ENCODE measurements at places on chromosomes 7 and 10.

DNA sequence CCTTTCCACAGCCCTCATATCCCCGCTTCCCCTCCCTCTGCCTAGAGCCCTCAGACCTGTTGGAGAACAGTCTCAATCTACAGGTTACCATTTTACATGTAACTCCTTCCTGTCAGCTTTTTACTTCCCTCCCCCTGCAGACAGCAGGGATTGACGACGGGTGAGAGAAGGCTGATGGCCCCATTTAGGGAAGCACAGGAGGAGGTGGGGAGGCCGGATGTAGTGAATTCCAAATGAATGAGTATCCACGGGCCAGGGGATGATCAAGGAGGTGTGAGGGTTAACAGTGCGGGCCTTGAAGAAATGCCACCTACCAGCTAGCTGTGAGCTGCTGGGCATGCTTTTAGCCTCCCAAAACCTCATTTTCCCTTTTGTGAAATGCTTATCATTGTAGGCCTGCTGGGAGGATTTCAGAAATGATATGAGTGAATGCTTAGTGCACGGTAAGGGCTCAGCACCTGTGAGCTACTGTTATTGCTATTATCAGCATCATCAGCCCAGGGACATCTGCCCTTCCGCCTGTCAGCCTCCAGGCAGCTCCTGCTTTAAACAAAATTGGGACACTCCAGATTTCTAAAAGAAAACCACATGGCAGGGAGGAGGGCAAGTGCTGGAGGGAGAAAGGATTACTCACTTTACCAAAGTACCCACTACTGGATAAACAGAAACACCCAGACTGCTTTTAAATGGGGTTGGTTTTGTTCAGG is 6.5 kb upstream of the NANOS1 start:
- DNase-seq, result peak; percentile 82

DNA sequence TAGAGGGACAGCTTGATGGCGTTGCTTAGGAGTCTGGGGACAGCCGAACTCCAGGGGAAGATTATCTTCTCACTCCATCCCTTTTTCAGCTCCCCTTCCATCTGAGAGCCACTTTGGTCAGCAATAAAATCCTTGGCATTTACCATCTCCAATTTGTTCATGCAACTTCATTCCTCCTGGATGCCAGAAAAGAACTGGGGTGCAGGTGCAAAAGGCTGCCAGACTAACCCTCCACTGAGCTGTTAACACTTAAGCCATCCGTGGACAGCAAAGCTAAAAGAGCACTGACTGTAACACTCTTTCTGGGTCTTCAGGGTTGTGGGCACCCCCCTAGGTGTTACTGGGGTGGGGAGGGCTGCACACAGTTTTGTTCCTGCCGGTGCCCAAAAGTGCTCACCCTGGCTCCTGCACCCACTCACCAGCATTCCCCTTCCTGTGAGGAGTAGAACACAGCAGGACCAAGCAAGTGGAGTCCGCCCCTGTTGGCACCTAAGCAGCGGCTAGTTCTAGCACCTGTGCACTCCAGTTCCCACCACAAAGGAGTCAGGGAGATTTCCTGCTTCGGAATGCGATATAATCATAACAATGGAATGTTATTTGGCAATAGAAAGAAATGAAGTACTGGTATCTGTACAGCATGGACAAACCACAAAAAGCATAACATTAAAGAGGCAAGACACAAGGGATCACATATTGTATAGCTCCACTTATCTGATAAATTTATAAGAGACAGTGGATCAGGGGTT is 95.1 kb downstream of the NPY start:
- DNase-seq, result peak; percentile 82

GRCh38 chr7:35657125-35657524 is 37.8 kb downstream of the HERPUD2 start:
- no peak for DNase-seq

DNA sequence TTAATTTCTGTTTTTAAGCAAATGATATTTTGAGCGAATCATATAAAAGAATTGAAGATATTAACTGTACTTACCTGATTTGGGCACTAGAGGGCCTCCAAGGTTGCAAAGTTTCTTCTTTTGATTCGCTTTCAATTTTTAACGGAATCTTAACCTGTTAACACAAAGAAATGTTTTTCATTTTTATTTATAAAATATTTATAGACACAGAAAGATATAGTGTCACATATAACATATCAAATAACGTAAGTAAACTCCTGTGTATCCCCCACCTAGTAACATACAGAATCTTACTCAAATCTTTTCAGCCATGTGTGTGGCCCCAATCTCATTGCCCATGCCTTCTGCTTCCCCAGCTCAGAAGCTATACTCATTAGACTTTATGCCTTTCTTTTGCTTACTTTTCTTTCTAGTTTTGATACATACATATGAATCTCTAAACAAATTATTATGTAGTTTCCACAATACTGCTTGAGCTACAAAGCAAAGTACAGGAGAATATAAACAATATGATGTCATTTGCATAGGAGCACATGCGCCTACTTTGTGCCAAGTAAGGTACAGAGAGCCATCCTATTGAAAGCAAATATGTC is 49.5 kb upstream of the ZPBP start:
- peak; percentile 59 for DNase-seq

DNA sequence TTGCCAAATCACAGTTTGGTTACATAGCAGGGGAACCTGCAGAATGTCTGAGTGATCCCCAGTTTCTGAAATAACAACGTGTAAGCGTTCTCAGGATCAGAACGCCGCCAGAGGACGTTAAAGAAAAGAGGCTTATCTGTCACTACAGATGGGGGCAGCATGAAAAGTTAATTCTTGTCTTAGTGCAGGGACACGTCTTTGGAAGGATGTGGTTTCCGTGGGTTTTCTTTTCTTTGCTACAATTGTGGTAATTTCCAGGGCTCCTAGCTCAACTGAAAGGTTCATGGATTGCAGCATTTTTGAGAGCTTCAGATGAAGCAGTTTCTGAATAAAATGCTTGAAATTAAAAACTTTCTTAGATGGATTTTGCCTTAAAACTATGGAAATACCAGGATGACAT is 106.6 kb downstream of the PRKCQ start:
- DNase-seq, result no peak

- DNase-seq, result no peak
These were observed 23.5 kb upstream of the SAMD9L start for GRCh38 chr7:93171606-93172226.

DNA sequence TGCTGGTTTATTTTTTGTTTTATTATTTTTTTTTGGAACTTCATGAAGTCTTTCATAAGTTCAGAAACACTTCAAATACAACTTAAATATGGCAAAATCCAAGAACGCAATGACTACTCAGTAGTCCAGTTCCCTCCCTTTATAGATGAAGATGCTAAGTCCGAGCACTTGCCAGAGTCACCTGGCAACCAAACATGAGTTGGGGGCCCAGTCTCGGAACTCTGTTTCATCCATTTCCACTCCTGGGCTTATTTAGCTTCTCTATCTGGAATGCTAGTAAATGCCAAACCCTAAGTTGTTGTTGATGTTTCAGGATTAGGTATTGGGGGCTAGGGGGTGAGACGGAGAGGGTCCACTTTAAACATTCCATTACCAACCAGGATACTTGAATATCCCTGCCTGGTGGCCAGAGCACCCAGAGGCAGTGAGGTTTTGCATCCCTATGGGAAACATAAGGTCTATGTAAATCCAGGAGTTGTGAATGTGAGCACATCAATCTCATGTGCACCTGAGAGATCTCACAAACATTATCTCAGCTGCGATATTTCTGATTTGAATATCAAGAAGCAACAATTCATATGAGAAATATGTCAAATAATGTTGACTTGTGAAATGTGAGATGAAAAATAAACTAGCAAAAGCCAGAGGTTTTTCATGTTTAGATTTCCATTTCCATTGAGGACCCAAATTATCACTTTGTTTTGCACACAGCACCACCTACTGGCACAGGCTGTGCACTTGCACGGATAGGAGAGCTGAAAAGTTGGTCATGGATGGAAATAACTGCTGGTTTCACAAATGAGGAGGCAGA is 129.3 kb downstream of the PKD1L1 start:
- peak; percentile 88 for DNase-seq

DNA sequence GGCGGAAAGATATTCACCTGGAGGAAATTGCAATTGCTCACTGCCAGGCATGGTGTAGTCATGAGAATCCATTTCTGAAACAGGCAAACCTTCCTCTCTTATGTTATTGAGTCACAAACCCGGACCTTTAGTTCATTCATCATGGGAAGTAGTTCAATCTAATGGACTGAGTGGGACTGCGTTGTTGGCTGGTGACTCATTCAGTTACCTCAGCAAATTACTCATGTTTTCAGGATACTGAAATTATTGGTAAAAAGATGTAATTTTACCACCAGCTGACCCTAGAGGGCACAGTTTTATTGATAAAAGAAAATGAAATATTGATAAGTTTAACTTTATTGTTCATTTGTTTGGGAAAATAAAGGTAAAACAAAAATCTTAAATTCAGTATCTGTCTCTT is 1194.4 kb upstream of the SORCS1 start:
- peak; percentile 92 for DNase-seq

- no peak for DNase-seq
These were observed 25.3 kb downstream of the WAC start for GRCh38 chr10:28558186-28558585.

GRCh38 chr10:122519144-122519543 is 41.4 kb upstream of the DMBT1 start:
- no peak for DNase-seq

GRCh38 chr10:71968553-71969474 is 4.6 kb downstream of the CHST3 start:
- peak; percentile 52 for DNase-seq

- no peak for DNase-seq
These were observed 409.0 kb upstream of the MGMT start for GRCh38 chr10:129057856-129058663.

DNA sequence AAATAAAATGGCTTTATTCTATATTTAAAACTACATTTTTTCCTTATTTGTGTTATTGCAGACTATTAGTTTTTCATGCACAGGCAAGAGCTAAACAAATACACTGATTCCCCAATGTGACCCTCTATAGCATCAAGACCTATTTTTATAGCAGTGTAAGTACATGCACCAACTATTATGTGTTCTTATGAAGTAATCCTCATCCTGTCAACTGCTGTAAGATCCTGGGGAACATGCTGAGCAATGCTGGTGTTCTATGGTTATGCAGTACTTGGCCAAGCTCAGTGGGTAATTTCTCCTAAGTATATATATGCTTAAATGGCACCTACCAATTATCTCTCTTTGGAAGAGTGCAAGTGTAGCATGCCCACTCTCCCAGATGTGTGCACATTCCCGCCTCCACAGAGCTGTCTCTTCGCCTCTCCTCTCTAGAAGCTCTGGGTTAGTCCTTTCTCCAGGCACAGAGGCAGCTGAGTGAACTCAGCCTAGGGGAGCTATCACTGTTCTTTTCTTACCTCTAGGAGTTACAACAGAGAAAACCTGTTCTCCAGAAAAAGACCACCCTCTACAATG is 428.8 kb downstream of the KCNMA1 start:
- no peak for DNase-seq

DNA sequence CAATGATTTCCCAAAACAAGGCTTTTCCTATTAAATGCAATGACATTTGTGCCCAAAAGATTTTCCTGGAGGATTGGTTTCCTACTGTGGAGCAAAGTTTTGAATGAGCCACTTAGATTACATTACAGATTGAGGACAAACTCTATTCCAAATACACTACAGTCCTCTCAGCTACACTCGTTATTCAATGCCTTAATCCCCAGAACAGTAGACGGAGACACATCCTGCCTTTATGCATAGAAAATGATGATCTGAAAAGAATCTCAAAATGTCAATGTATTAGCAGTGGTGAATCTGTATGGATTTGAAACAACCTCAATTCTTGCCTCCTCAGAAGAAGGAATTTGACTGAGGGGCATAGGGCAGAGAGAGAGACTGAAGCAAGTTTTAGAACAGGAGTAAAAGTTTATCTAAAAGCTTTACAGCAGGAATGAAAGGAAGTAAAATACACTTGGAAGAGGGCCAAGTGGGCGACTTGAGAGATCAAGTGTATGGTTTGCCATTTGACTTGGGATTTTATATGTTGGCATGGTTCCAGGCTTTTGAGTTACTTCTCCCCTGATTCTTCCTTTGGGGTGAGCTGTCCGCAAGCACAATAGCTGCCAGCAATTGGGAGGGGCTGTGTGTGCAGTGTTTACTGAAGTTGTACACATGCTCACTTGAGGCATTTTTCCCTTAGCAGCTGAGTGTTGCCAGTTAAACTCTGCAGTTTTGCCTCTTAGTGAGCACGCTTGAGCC is 891.9 kb upstream of the MBL2 start:
- peak; percentile 97 for DNase-seq

GRCh38 chr10:43892062-43892770 is 243.5 kb upstream of the ZNF32 start:
- peak; percentile 8 for DNase-seq

- DNase-seq, result peak; percentile 90
These were observed 481.5 kb upstream of the AKR1E2 start for GRCh38 chr10:4344492-4344994.

DNA sequence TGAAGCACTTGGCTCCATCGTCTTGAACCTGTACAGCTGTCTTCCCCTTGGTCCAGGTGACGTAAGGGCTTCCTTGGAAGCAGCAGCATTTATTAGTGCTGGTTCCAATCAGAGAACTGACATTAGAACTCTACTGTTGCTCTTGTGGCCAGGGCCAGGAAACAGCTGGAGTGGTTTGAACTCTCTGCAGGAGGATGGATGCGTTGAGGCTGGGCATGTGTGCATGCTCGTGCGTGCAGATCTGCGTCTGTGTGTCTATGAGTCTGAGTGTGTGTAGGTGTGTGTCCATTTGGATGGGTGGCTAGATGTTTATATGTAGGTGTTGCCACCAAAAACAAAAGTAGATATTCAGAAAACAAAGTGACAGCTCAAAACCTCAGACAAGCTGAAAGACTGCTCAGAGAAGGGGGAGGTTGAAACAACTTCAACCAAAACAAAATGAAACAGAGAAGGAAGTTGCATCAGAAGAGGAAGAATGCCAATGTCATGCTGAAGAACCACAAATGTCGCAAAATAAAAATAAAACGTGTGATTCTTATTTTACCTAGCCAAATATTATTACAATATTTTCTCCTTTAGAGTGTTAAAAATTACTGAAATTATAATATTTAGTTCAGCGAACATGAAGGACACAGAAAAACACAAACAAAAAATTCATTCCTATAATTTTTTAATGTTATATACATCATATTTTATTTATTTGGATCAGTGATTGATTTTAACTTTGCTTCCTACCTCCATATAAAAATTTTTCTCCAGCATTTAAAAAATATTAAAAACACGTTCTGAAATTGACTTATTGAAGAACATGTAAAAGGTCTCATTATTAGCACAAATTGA is 96.1 kb upstream of the MKLN1 start:
- DNase-seq, result no peak

DNA sequence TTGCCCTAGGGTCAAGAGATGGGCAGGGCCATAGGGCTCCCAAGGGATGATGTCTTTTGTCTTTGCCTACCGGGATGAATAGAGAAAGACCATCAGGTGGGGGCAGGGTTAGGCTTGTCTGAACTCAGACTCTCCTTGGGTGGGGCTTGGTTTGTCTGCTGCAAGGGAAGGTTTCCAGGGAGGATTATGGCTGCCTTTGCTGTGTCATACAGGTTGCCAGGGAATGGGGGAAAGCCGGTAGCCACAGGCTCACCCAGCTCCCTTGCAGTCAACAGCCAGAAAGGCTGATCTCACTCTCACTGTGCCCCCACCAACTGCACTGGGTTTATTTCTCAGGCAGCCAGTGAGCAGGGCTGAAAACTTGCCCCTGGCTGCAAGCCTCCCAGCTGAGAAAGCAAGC is 253.2 kb downstream of the POLR1F start:
- no peak for DNase-seq

GRCh38 chr10:60021361-60021760 is 115.0 kb upstream of the CCDC6 start:
- no peak for DNase-seq

- DNase-seq, result no peak
These were observed 15.6 kb upstream of the EFCAB10 start for GRCh38 chr7:105596866-105597265.

- peak; percentile 91 for DNase-seq
These were observed 182.8 kb downstream of the ARHGAP12 start for GRCh38 chr10:31745612-31746376.

All from PC-3 (cell line).